ENCODE measurements at places on chromosomes 13 and 19.

DNA sequence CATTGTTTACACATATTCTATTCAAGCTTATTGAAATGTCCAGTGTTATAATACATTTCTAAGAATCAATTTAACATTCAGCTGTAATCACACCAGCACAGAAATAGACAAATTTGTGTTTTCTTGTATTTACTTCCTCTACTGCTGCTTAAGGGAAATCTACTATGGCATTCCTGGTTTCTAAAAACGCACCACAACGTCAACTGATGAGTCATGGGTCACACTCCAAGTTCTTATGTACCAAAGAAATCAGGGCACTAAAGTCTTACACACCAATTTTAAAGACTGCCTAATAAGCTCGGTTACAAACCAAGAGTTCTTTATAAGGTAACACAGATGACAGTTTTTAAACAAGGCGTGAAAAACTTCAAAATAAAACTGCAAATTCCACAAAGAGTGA is 13.2 kb downstream of the LNX2 start:
- peak; percentile 50 for DNase-seq

DNA sequence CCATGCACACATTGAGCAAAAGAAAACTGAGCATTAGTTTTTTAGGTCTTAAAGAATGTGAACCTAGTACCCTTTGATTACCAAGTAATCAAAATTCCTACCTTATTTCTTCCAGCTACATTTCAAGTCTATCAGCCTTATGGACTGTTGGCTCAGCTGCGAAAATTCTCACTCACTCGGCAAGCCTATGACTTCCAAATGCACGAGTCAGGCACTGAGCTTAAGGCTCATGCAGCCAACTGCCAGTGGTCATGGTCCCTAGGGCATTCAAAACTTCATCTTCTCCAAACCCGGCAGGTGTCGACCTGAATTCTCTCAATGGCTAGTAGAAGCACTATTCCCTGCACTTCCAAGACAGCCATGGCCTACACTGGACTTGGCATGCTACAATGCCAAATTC is 41.2 kb downstream of the RUBCNL start:
- no peak for DNase-seq

GRCh38 chr13:99044764-99045163 is 66.9 kb upstream of the DOCK9 start:
- DNase-seq: no peak

DNA sequence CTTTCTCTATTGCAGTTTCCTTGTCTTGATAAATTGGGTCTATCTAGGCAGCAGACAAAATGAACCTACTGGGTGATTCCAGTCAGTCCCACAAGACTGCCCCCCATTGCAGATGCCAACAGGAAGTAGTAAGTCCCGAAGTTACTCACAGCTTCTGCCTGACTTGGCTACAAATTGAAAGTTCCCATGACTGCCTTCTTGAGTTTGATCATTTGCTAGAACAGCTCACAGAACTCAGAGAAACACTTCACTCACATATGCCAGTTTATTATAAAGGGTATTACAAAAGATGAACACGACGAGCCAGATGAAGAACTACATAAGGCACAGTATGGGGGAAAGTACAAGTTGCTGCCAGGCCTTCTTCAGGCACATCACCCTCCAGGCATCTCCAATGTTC is 50.0 kb downstream of the TEX26 start:
- no peak for DNase-seq

- no peak for DNase-seq
Observed at GRCh38 chr13:44223770-44224444, 149.7 kb upstream of the SERP2 start.

GRCh38 chr13:79267560-79267959 is 138.5 kb downstream of the RBM26 start:
- no peak for DNase-seq

DNA sequence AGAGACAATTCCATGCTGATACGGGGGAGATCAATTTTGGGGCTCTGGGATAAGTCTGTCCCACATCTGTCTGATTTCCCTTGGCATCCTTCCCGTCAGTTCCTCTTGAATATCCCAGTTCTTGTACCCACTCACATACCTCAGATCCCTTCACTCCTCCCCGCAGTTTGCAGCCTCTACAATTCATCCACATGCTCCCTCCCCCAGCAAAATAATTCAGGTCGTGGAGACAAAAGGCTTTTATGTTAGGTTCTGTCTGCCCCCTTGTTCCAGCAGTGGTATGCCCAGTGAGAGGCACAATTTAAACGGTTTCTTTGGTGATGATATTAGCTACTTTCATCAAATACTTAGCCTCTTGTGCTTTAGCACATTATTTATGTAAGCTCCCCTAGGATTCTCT is 9.6 kb downstream of the RPS16 start:
- no peak for DNase-seq

GRCh38 chr19:54041969-54042606 is 21.6 kb downstream of the VSTM1 start:
- DNase-seq: no peak

DNA sequence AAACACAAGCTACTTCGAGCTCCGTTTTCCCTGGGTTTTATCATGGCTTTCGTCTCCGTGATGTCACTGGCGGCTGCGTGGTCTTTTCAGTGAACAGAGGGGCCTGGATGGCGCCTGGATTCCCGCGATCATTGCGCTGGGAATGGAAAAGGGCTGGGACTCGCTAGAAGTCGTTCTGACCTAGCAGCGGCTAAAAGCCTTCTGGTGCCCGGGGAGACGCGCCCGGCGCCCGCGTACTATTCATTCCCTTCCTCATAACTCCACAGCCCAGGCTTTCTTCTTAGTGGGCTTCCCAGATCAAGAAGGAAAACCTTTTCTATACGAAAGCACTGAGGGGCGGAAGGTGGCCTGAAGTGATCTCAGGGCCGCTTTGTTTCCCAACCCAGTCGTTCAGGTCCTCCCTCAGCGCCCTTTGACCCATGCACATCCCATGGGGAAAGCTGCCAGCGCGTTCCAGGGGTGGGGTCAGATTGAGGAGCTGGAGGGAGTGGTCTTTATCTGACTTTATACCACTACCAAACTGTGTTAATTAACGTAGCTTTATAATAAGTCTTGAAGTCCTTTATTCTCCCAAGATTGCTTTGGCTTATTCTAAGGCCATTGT is 96.6 kb downstream of the ELF1 start:
- DNase-seq: peak; percentile 10

DNA sequence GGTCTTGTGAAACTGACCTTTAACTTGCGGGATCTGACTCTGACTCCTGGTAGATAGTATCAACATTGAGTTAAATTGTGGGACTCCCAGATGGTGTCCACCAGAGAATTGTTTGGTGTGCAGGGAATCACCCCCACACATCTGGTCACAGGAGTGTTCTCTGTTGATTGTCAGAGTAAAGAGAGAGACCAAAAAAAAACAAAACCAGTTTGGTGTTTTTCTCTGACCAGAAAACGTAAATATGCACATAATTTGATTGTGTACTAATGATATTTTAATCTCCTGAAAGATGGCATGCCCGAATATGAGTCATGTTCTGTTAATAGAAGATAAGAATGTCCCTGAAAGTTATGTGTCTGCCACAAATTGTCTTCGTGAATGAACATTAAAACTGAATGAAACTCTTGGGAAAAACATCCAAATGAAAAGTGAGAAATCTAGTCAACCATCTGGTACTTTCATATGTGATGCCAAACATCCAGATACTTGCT is 118.5 kb upstream of the GPC6 start:
- no peak for DNase-seq

GRCh38 chr19:43784241-43784980 is 3.6 kb upstream of the KCNN4 start:
- DNase-seq: no peak

DNA sequence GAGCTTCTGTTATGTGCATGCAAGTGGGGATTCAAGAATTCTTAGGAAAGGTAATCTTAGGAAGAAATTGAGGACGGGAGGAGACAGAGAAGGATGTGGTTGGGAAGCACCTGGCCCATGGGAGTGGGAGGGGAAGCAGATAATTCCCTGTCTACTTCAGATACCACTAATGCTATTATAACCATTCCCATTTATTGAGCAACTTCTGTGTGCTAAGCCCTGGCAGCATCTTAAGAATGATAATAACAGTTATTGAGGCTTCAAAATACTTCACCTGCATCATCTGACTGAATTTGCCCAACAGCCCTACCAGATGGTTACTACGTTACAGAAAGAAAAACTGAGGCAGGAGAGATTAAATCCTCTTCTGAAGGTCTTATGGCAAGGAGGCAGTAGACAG is 1.4 kb downstream of the EPS8L1 start:
- no peak for DNase-seq

GRCh38 chr19:54317108-54317964 is 4.4 kb upstream of the LILRA5 start:
- DNase-seq: no peak

DNA sequence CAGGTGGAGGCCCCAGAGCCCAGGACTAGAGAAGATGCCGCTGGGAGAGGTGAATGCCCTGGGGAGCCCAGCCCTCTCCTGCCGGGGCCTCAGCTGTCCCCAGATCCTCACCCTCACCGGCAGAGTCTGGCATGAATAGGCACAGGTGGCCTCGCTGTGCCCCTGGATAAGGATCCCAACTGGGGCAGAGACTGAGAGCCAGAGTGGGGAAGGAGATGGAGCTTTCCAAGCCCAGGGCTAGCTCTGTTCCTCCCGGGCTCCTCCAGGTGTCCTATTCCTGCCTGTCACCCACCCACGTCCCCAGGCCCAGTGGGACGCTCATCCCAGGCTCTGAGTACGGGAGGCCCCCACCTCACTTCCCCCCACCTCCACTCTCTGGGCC is 16.5 kb downstream of the PRR36 start:
- no peak for DNase-seq

DNA sequence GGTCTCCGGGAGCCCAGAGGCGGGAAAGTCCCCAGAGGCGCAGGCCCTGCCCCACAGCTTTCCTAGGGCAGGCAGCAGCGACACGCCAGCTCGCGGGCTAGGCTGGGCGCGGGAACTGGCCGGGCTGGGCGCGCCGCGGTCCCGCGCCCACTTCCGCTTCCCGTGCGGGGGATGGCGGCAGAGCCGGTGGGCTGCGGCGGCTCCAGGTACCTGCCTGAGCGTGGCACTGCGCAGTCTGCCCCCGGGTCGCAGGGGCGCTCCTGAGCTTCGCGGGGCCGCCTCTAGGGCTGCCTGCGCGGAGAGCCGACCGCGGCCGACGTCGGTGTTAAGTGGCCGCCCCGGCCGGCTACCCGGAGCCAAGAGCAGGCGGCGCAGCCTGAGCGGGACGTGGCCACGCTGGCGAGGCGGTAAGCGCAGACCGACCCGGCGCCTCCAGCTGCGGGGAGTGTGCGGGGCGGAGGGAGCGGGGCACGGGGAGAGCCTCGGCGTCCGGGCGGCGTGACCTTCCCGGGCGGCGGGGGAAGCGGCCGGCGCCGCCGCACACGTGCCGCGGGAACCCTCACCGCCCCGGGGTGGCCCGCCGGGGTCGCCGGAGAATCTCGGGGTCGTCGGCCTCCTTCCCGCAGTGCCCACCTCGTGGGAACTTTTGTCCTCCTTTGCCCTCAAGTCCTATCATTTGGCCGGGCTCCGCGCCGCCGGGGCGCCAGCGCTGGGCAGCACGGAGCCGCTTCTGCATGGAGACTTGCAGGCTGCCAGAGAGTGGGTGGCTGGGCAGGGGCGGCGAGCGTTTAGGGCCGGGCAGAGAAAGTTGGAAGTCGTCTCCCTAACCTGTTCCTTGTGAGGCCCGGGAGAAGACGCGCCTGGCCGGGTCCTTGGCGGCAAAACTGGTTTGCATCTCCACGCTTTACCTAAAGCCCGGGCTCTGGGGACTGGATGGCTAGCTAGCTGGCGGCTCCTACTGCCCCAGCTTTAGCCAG is 31.4 kb upstream of the MPHOSPH8 start:
- DNase-seq: peak; percentile 58

GRCh38 chr19:16435238-16435917 is 36.4 kb downstream of the EPS15L1 start:
- no peak for DNase-seq

- no peak for DNase-seq
Observed at GRCh38 chr13:27264648-27265047, 6.0 kb upstream of the RASL11A start.

- DNase-seq: no peak
Observed at GRCh38 chr19:10533646-10534386, 9.9 kb upstream of the ATG4D start.

- DNase-seq: no peak
Observed at GRCh38 chr13:93147946-93148345, 78.7 kb upstream of the GPC6 start.

DNA sequence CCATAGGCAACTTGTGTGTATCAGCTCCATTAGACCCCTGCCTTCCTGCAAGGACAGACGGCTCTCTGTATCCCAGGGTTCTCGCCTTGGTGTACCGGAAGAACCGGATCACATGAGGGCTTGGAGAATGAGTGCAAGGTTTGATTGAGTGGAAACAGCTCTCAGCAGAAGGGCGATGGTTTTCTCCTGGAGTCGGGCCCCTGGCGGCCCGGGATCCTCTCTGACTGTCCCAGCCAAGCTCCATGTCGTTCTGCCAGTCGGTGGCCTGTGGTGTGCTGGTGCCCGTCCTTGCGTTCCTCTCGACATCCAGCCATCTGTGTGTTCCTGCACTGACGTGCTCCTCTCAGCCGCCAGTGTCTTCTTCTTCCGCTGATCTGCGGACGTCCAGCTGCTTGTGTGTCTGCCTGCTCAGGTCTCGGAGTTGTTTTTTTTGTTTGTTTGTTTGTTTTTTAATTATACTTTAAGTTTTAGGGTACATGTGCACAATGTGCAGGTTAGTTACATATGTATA is 16.1 kb downstream of the LILRB1 start:
- no peak for DNase-seq

GRCh38 chr13:63910511-63910910 is 2494.9 kb upstream of the PCDH20 start:
- peak; percentile 3 for DNase-seq

DNA sequence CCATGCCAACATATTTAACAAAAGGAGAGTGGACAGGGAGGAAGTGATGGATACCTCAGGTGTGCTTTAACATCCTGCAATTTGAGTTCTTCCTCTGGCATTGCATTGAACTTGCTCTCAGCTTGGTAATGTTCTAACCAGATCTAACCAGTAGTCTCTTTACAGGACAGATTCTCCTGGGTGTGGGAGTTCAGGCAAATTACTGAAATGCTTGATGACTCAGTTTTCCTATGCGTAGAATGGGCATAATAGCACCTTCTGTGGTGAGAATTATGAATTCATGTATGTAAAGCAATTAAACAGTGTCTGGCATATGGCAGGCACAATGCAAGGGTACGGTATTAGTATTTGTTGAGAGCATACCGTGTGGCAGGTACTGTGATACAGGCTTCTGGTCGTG is 3.6 kb downstream of the AKAP11 start:
- no peak for DNase-seq

DNA sequence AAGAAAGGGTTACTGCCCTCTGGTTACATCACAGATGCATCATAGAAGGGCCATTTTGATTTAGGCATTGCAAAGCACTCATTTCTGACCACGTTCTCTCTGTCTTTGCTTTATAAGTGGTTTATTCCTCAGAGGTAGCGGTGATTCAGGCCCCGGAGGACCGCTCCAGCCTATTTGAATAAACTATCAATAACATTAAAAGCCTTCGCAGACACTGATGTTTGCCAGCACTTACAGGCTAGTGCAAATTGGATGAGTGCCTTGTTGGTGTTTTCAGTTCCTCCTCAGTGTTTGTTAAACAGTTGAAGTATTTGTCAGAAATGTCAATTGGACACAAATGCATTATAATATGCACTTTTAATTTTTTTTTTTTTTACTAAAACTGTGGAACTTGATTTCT is 120.2 kb downstream of the RXFP2 start:
- DNase-seq: no peak
